ENCODE measurements at places on chromosomes 2 and 18.

DNA sequence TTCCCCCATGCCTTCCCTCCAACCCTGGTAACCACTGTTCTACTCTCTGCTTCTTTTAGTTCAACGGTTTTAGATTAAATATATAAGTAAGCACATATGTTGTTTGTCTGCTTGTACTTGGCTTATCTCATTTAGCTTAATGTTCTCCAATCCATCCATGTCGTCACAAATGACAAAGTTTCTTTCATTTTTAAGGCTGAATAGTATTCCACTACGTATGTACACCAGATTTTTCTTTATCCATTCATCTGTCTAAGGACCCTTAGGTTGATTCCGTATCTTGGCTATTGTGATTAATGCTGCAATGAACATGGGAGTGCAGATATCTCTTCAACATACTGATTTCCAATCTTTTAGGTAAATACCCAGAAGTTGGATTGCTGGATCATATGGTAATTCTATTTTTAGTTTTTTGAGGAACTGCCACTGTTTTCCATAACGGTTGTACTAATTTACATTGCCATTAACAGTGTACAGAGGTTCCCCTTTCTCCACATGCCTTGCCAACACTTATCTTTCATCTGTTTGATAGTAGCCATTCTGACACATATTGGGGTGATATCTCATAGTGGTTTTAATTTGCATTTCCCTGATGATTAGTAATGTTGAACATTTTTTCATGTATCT lies 8.1 kb downstream of the ASB3 start:
- no peak for DNase-seq

DNA sequence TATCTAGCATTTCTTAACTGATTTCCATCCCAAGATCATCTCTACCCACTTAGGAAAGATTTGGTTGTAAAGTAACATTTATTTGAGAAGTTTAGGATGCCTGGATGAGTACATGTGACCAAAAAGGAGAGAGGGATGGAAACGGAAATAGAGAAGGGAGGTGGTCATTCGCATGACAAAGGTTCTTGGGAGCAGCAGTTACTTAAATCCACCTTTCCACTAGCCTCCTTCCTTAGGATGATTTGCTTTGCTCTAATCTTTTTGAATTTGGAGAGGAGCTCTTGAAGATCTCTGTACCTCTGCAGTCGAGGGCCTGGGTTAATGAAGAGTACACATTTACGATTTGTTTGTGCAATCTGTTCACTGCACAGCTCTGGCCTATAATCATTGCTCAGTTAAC lies 623.5 kb downstream of the EPHA4 start:
- DNase-seq, result no peak

DNA sequence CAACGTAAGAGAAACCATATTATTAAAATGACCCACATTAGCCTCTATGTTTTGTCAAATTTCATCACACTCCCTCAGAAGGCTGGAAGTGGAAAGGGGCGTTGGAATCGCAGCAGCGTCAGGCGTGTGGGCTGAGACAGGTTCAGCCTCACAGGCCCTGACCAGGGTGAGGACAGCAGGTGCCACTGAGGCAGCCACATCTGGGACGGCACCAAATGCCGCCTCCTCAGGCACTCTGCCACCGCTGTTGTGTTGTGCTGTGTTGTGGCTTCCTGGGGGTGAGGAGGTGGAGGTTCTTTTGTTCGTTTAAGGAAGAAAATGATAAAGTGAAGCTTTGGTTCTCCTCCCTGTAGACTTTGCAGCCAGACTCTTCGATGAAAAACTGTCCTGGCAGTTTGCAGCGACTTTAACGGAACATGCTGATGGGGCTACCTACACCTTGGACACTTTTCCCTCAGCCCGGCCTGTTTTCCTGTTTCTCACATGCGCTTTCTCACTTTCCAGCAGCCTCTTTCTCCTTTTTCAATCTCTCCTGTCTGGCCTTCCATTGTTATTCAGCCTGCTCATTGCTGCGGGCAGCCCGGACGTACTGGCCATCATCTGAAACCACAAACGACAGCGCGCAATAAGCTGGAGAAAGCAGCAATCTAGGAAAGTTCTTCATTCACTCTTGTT lies 44.9 kb upstream of the SALL3 start:
- no peak for DNase-seq

- peak; percentile 39 for DNase-seq
Measured at GRCh38 chr2:9261231-9261883, 54.7 kb downstream of the ASAP2 start.

DNA sequence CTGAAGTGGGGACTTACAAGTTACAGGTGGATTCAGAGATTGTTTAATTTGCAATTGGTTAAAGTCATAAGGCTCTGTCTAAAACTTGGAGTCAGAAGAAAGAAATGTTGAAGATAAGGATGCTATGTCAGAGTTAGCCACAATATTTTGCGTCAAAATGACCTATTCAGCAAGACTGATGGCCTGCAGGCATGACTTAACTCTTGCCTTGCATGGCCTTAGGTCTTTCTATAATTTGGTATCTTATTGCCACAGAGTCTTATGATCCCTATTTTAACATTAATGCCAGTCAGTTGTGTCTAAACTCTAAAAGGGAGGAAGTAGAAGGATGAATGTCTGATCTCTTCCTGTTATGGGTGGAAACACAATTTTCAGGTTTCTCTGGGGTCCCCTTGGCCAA lies 5.2 kb upstream of the COMMD1 start:
- no peak for DNase-seq

DNA sequence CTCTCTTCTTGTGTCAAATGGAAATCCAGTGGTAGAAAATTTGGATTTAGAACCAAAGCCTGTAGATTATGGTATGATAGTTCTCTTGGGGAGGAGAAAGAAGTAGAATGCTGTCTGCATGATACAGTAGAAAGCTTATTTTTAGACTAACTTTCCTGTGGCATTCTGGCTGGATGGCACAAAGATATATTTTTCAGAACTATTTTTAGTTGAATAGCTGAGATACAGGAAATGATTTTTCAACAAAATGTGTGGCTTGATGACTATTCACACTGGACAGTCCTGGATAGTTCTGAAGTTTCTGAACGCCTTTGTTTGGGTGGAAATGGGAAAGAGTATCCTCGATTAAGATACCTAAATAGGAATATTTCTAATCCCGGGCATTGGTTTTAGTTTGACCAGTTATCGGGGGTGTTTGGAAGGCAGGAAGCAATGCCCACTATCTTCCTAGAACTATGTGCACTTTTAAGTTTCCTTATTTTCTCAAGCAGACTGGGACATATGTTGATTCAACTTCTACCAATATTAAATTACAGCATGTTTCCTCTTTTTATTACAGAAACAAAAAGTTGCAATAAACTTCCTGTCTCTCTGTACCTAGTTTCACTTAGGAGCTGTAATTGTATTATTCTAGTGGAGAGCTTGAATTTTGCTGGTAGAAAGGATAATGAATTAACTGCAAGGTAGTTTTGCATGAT lies 32.1 kb downstream of the GDF7 start:
- DNase-seq, result no peak

DNA sequence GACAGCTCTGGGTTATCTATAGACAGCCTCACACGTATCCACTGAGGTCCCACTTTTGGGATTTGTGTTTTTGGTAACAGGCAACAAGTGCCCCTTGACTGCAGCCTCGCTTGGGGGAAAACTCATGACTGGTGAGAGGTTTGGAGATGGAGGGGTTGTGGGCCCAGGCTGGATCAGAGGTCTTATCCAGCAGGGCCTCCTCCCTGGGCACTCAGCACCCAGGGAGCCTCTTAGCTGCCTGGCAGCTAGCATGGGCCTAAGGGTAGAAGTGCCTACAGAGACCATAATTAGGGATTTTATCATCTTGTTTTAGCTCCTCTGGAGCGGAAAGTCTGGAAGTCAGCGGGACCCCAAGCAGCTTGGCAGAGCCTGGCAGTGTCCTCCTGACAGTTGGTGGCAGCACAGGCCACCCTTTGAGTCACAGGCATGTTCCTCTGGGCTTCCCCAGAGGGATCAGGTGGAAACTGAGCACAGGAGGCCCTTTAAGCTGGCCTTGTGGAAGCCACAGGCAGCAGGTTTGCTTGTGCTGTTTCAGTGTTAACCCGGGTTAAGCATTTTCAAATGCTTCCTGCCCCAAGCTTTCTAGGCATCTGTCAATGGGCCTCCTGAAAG lies 143.1 kb downstream of the KCTD1 start:
- DNase-seq, result peak; percentile 22

GRCh38 chr2:113776949-113777348 lies 20.5 kb upstream of the SLC35F5 start:
- DNase-seq, result no peak

GRCh38 chr2:148901142-148901541 lies 26.1 kb downstream of the KIF5C start:
- DNase-seq, result no peak

- peak; percentile 90 for DNase-seq
Measured at GRCh38 chr2:235669269-235669831, 175.5 kb downstream of the AGAP1 start.

GRCh38 chr2:86308984-86309695 lies 28.3 kb downstream of the REEP1 start:
- DNase-seq, result no peak

- no peak for DNase-seq
Measured at GRCh38 chr2:99487906-99488305, 1.9 kb downstream of the REV1 start.

DNA sequence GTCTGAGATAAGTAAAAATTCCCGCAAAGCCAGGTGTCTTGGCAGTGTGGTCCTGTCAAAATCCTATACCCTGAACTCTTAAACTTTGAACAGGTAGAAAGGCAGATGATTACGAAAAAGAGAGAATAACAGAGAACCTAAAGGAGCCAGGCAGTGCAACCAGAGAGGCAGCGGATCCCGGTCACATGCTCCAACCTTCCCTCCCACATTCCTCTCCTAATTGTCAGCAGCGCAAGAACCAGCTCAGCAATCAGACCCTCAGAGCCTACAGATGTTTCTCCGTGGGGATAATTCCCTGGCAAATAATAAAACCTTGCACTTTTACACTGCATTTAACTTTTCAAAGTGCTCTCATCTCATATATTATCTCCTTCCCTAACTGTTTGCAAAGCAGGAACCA lies 124.8 kb downstream of the EPHA4 start:
- no peak for DNase-seq

Data from brain (organoid and tissue), 16 donors.